ENCODE measurements at places on chromosomes 16 and 17.

- no peak for DNase-seq
These were observed 12.5 kb downstream of the ARHGAP23 start for GRCh38 chr17:38440614-38441397.

- DNase-seq, result no peak
These were observed 16.8 kb upstream of the RMI2 start for GRCh38 chr16:11328172-11329070.

GRCh38 chr16:59697236-59697635 is 963.1 kb upstream of the GOT2 start:
- no peak for DNase-seq

DNA sequence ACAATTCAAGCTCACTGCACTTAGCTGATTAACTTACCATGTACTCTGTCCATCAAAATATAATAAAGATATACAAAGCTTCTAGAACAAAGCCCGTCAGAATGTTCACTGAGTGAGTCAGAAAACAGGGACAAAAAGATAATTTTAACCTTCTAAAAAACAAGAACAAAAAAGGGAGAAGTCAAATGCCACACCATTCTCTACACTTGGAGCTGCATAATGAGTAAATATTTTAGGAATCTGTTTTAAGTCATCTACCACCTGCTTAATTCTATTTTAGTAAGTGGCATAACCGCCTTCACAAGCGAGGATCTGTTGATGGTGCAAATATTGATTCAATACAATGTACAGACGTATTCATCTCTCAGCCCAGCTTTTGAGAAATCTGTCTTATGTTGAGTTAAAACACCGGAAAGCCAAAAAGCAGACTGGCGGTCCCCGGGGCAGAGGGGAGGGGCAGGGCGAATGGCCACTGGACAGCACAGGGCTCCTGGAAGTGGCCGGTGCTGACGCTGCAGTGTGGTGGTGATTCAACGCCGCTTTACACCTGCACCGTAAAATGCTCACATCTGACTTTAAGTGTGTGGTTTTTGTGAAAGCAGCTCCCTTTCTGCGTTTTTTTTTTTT is 20.1 kb downstream of the RAB40B start:
- no peak for DNase-seq

- DNase-seq, result no peak
These were observed 152.3 kb downstream of the PCTP start for GRCh38 chr17:55903028-55903690.

- no peak for DNase-seq
These were observed 274.2 kb upstream of the SOX9 start for GRCh38 chr17:71846561-71847110.

- DNase-seq, result peak; percentile 63
These were observed 102.3 kb downstream of the CYTH1 start for GRCh38 chr17:78679495-78680395.

GRCh38 chr17:28240688-28241340 is 78.2 kb upstream of the TMEM97 start:
- no peak for DNase-seq

GRCh38 chr16:88516601-88517061 is 53.6 kb upstream of the ZC3H18 start:
- DNase-seq, result no peak

GRCh38 chr17:47649972-47650524 is 329 bp downstream of the KPNB1 start:
- no peak for DNase-seq

- DNase-seq, result no peak
These were observed 1.1 kb downstream of the PRSS22 start for GRCh38 chr16:2856686-2857450.

GRCh38 chr17:39939588-39940419 is 12.3 kb downstream of the LRRC3C start:
- no peak for DNase-seq

DNA sequence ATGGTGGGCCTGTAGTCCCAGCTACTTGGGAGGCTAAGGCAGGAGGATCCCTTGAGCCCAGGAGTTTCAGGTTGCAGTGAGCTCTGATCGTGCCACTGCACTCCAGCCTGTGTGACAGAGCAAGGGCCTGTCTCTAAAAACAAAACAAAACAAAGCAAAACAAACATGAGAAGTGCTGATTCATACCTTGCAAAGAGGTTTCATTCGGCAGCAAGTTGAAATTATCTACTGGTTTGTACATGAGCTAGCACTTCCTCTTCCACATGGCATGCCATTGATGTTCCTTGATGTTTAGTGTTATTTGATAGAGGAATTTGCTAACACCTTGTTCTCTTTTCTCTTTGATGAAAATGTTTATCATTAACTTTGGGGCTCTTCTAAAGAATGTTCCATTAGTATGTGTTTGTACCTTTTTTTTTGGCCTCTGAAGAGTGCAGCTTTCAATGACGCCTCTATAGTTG is 50.6 kb downstream of the SPECC1 start:
- no peak for DNase-seq

GRCh38 chr17:13727441-13728171 is 125.9 kb upstream of the HS3ST3A1 start:
- no peak for DNase-seq

- no peak for DNase-seq
These were observed 366.3 kb upstream of the XYLT1 start for GRCh38 chr16:17836868-17837602.

DNA sequence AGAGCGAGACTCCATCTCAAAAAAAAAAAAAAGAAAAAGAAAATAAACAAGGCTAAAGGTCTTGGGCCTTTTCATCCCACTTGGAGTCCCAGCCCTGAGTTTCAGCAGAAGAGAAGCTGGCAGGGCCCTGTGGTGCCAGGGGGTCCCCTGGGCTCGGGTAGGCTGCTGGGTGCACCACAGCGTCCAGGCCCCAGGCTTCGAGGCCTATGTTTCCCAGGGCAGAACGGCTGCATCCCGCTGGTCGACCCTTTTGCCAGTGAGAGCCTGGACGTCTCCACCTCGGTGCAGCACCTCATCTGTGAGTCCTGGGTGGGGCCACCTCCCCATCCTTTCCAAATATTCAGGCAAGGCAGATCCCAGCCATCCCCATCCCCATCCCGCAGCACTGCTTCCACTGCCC is 2.2 kb downstream of the TMEM235 start:
- DNase-seq, result no peak

DNA sequence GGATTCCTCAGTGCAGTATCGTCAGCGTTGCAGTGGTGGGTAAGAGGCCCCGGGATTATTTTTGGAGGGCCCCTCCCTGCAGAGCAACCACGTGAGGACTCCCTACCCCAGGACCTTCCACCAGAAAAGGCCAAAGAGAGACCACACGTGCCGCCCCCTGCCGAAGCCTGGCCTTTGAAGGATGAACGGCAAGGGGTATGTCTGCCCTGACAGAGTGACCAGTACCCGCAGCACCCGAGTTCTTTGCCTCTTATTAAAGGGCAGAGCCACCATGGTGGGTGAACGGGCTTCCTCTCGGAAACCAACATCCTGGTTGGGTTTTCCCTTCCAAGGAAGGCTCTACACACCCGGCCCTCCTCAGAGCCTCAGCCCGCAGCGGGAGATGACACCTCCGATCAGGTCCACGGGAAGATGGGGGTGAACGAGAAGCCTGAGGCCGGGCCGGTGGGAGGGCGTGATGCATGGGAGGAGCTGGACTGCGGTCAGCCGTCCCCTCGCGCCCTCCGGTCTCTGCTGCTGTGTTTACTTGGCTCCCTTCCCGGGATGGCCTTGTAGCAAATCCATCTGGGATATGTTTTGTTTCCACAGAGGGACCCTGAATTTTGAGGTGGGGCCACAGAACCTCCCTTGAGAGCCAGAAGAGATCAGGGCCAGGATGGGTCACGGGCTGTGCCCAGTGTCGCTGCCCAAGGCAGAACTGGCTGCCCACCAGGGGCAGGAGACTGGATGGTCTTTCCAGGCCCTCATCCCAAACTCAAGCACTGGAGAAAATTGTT is 49.1 kb downstream of the TBC1D16 start:
- DNase-seq, result no peak

DNA sequence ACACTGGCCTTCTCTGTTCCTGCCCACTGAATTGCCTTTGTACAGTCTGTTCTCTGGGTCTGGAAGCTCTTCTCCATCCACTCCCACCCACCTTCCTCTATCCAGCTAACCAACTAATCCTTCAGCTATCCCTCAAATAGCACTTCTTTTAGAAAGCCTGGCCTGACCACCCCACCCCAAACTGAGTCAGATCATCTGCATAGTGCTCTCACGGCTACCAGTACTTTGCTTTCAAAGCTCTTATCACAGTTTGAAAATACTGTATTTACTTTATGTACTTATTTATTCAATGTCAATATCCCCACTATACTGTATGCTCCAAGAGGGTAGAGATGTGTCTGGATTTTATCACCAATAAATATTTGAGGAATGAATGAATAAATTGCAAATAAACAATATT is 4.5 kb upstream of the CLDN7 start:
- DNase-seq, result no peak

DNA sequence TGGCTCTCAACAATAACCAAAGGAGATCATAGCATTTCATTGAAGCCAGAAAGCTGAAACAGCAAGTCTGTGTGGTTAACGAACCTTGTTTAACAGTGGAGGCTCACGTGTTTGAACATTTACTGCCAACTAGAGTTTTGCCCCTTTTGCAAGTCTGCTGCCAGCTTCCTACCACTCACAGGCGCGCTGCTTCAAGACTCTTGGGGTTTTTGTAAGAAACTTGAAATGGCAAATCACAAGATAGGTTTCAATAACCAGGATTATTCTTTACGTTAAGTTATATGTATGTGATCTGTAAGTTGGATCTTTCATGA is 1.2 kb downstream of the SNTB2 start:
- no peak for DNase-seq

- DNase-seq, result no peak
These were observed 103.8 kb downstream of the CDYL2 start for GRCh38 chr16:80700558-80700957.
